Activated CD4-positive, alpha-beta T cell treated with anti-CD3 and anti-CD28 coated beads for 4 hours (primary cell): ENCODE measurements at places on chromosomes 3 and 15.

- no peak for DNase-seq
Measured at GRCh38 chr3:7518456-7518855, 657.5 kb downstream of the GRM7 start.

GRCh38 chr3:189710620-189711402 lies 79.6 kb downstream of the TP63 start:
- no peak for DNase-seq

DNA sequence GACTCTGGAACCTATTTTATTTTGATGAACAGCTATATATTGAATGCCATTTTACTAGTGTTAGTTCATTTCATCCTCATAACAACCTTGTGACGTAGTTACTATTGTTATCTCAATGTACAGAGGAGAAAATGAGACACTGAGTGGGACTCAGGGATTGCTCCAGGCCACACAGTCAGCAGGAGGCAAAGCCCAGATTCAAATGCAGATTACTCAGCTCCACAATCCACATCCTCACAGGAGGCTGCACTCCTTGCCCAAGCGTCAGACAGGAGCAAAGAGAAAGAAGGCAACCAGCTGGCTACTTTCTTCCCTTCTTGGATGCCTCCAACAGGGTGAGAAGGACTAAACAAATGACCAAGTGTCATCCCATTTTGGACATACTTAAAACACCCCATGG lies 92.0 kb upstream of the CCDC54 start:
- DNase-seq = no peak

DNA sequence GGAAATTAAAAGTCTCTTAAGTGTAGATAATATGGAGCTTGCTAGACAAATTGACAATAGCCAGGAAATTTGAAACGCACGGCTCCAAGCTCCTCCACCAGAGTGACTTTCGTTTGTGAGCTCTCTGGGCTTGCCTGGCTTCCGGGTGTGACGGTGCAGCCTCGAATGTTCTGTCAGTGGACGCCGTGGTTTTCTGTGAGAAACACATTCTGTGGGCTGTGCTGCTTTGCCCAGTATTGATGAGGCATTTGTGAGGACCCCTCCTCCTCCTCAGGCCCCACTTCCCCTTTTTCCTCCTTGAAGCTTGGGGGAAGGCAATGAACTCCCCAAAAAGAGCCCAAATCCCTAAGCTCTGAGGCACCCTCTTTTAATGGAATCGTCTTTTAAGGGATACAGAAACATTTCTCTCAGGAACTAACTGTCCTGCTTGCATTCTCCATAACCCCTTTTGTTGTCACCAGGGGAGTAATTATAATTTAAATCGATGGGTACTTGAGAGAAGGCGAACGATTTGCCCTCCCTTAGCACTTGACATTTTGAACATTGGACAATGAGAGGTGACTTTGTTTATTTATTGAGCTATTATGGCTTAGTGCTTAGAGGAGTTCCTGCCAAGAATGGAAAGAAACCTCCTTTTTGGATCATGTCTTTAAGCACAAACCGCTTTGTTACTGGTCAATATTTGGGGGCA lies 40.8 kb downstream of the POLR2M start:
- DNase-seq = no peak

GRCh38 chr3:11560746-11561145 lies 83.0 kb downstream of the VGLL4 start:
- DNase-seq = no peak

- DNase-seq = peak; percentile 26
Measured at GRCh38 chr15:63506537-63507035, 2.2 kb downstream of the USP3 start.

DNA sequence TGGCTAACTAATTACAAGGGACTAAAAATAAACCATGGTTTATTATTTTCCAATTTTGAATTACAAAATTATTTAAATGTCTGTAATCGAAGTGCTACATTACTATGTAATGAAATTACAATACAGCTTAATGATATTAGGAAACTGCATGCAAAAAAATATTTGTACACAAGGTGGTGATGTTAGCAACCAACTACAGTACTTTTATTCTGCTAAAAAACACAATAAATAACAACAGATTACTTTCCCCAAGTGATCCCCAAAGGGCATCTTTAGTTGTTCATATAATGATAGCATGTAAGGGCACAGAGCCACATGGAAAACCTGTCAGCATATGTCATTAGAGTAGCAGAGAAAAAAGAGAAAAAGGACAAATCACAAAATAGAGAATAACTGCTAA lies 147.5 kb upstream of the SOX2 start:
- no peak for DNase-seq

DNA sequence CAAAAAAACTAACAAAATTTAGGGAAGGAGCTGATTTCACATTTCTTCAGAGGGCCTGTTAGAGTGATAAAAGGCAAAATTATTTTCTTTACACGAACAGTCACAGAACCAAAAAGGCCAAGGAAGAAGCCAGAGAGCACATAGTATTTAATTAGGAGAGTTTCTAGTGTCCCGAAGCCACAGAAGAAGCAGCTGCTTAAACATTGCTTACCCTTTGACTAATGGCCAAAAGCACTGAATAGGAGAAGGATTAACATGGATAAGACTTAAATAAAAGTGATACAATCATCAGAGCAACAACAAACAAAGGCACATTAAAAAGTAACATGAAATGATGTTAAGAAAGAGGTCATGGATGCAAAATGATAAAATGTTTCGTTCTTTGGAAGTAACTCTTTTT lies 98.6 kb downstream of the CHL1 start:
- DNase-seq = no peak

- no peak for DNase-seq
Measured at GRCh38 chr3:73107215-73107614, 45.8 kb downstream of the EBLN2 start.

DNA sequence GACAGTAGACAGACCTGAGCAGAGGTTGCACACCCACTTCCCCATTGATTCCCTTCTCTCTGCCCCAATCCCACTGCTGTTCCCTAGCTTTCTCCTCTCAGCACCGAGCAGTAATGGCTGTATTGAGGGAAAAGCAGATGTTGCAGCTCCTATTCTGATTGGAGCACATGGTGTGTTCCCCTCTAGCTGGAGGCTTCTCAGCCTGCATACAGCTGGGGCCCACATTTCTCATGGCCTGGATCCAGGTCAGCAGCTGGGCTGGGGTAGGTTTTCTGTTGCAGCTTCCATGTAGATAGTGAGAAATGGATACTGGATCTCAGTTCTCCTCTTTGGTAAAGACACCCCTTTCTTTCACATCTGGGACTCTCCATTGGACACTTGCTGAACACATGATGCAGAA lies 50.1 kb downstream of the RYR3 start:
- DNase-seq = no peak
